ENCODE measurements at places on chromosomes 1 and 21. TPM values are rescaled to one million over a fixed set of nuclear protein-coding genes. Genes with fewer than 3 reads are reported as not detected.
A peak's percentile ranks its signal among the peaks of the same experiment; 100 is the strongest.

Gene ARTN
- total RNA-seq, result 0.39 TPM

DNA sequence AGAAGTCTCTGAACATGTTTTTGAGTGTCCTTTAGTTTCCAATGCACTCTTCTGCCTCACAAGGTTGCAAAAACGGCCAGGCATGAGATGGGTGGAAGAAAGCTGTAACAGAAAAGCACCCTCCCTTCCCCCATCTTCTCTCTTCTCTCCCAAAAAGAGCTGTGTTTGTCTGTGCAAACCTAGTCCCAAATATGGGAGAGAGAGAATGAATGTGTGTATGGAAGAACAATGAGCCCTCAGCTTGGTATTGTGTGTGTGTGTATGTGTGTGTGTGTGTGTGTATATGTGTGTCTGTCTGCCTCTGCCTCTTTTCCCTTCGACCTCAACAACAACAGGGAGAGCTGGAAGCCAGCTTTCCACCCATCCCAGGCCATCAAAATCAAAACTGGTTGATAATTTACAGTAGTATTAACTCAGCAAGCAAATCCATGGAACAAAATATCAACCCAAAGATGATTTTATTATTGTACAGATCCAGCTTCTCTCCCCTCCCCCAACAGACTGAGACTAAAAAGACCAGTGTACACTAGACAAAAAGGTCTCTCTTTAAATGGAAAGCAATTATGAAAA is 1.8 kb downstream of the RERE start:
- H3K27me3 ChIP-seq, result no peaks in the 10 kb centered on the region
- DNase-seq, result no peak
- H3K4me1 ChIP-seq, result peaks cover 39% of the 10 kb centered on the region

Gene CELA2B
- not detected for total RNA-seq

Gene AVPR1B
- total RNA-seq, result not detected

DNA sequence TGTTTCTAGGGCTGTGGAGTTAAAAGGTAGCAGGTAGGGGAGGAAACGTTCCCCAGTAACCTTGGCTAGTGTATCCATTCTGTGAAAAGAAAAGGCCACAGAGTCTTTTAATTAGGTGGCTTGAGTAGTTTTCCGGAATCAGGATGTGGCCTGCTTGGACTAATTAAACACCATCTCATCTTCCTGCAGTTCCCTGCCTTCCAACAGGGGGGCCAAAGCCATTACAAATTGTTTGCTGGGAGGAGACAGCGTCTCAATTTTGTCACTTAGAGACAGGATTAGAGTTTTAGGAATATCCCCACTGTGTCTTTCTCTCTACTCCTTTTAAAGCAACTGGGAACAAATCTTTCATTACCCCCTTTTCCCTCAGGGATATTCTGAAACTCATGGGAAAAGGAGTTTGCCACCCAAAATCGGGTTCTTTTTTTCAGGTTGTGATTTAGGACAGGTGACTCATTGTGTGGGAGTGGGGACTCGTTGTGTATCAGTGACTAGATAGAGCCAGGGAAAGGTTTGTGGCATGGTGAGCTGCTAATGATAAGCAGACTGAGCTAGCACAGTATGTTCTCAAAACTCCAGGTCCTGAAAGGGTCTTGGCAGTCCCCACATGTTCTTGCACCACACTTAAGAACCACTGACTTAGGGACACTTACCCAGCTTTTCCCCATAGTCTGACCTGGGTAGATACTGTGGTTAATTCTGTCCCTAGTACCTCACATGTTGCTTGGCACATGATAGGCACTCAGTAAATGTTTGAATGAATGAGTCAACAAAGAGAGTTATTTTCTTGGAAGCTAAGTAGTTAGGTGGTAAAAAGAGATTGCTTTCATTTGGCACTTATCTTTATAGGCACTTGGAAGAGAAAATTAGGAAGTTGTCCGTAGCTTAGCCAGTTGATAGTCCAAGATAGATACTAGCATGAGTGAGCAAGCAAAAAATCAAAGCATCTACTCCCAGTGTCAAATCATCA is 22.5 kb downstream of the INTS3 start:
- no peak overlapping the region for H3K4me3 ChIP-seq
- no peak overlapping the region for H3K27ac ChIP-seq
- no peaks in the 10 kb centered on the region for H3K27me3 ChIP-seq
- H3K36me3 ChIP-seq, result peaks cover 30% of the 10 kb centered on the region

DNA sequence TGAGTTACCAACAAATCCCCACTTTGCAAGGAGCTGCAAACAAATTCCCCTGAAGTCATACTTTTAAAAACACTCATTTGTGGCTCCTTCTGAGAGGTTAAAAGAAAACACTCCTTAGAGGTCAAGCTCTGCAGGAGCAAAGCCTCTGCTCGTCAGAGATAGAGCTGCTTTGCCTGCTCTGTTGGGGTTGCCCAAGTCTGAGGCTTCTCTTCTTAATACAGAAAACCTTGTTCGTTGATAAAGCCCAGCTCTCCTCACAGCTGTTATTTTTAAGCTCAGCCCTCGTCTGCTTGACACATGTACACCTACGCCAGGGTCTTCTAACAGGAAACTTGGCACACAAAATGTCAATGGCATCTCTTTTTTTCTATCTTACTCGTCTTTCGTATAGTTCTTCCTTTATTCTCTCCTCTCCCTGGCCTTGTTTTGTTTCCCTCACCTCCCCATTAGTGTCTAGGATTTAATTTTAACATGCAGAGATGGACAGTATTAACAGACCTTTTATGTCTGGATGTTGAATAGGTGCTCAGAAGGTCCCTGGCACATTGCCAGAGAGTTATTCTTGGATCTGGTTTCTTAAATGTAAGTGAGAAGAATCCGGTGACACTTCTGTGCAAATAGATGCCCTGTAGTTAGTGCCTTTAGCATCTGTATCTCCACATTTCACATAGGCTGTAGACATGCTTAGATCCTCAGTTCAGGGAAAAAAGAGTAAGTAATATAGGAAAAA is 86.0 kb downstream of the LRRC53 start:
- no peaks in the 10 kb centered on the region for H3K4me1 ChIP-seq
- no peaks in the 10 kb centered on the region for H3K27me3 ChIP-seq
- H3K36me3 ChIP-seq, result no peaks in the 10 kb centered on the region

Gene CCDC17
- 8.3 TPM for total RNA-seq

- no peak overlapping the region for H3K27ac ChIP-seq
- DNase-seq, result no peak
Observed at GRCh38 chr1:208308221-208308620, 64.0 kb upstream of the PLXNA2 start.

Gene PITHD1
- 33.0 TPM for total RNA-seq

DNA sequence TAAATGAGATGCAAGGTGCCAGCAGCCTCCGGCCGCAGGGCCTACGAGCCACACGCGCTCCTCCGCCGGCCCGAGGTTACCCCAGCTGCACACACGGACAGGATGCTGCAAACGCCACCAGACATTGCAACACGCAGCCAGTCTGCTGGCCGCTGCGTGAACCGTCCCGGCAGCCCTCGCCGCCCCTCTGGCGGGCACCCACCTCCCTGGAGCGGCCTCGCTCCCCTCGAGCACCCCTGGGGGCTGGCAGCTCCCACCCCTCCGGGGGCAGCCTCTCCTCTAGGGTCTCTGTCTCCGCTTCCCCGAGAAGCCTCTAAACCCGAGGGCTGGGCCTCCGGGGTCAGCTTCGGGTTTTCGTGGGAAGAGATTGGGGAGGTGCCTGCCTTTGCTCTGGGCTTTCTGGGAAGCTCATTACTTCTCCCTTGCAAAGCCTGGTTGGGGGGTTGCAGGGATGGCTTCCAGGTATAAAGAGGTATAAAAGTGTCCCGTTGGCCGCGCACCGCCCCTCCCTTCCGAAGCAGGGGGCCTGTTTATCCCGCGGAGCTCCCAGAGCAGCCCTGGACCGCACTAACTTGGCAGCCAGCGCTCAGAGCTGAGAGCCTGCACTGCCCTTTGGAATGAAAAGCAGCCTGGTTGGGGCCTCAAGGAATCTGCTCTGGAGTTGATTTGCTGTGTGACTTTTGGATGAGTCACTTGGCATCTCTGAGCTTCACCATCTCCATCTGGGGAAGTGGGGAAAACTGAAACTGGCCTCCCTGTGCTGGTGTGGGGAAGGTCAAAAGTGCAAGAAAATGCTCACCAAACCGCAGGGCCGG is 21.8 kb downstream of the DHRS3 start:
- H3K4me3 ChIP-seq, result peak overlapping the region; percentile 59
- DNase-seq, result peak; percentile 64
- H3K4me1 ChIP-seq, result peaks cover 73% of the 10 kb centered on the region
- H3K36me3 ChIP-seq, result peaks cover 97% of the 10 kb centered on the region

Gene PDPN
- not detected for total RNA-seq

- no peak overlapping the region for H3K27ac ChIP-seq
- H3K4me3 ChIP-seq, result no peak overlapping the region
- H3K36me3 ChIP-seq, result peaks cover 6% of the 10 kb centered on the region
- H3K4me1 ChIP-seq, result peaks cover 10% of the 10 kb centered on the region
Observed at GRCh38 chr1:232620356-232620969, 9.5 kb downstream of the SIPA1L2 start.

GRCh38 chr1:68145418-68146126 is 86.8 kb downstream of the WLS start:
- peak overlapping the region; percentile 83 for H3K27ac ChIP-seq
- peaks cover 6% of the 10 kb centered on the region for H3K36me3 ChIP-seq
- peaks cover 19% of the 10 kb centered on the region for H3K4me1 ChIP-seq
- no peaks in the 10 kb centered on the region for H3K27me3 ChIP-seq
- peak; percentile 49 for DNase-seq

DNA sequence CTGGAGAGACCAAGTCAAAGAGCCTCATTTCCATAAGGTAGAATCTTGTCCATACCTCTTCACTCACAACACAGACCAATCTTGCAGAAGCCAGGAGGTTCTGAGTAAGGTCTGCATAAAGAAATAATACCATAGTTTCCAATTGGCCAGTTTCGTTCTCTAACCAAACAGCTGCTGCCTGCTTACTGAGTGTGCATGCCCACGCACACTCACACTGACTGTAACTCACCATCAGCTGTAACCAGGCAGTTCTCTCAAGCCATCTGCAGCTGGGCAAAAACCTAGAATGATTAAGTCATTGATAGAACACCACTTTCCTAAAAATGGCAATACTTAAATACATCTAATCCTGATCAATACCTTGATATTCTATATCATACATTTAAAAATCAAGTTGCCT is 106.6 kb upstream of the VAV3 start:
- H3K27ac ChIP-seq, result no peak overlapping the region
- no peak for DNase-seq
- H3K4me1 ChIP-seq, result no peaks in the 10 kb centered on the region
- peaks cover 34% of the 10 kb centered on the region for H3K27me3 ChIP-seq
- H3K36me3 ChIP-seq, result no peaks in the 10 kb centered on the region

DNA sequence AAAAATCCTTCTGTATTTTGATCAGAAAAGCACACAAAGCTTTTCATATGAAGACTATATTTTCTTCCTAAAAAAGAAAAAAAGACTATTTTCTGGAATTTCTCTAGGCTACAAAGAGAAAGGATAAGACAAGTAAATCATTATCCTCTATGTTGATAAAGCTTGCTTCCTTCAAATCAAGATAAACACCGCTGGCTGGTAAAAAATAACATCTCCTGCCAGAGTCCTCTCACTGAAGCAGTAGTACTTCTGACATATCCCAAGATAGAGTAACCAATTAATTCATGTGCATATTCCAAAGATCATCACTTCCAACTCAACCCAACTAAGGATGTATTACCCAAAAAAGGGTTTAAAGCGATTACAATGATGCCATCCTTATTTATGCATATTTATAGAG is 34.3 kb downstream of the DENND1B start:
- H3K36me3 ChIP-seq, result no peaks in the 10 kb centered on the region
- no peaks in the 10 kb centered on the region for H3K27me3 ChIP-seq
- peaks cover 29% of the 10 kb centered on the region for H3K4me1 ChIP-seq
- H3K27ac ChIP-seq, result no peak overlapping the region
- no peak for DNase-seq

Gene AP4B1
- 18.3 TPM for total RNA-seq
